ENCODE measurements at places on chromosomes 11 and 22. TPM values are rescaled to one million over a fixed set of nuclear protein-coding genes. Genes with fewer than 3 reads are reported as not detected.

The C11orf91 gene
- total RNA-seq = 5.8 TPM

The TRIM22 gene
- 37.8 TPM for total RNA-seq

The TREH gene
- total RNA-seq = 0.21 TPM

The CCDC88B gene
- total RNA-seq = 7.6 TPM

The TRIM48 gene
- total RNA-seq = not detected

The PLA2G6 gene
- 43.5 TPM for total RNA-seq

The PRR5L gene
- 1.2 TPM for total RNA-seq

The NOL12 gene
- 26.8 TPM for total RNA-seq

The NUP50 gene
- total RNA-seq = 107 TPM

The GTSE1 gene
- 48.0 TPM for total RNA-seq

The PKP3 gene
- 154 TPM for total RNA-seq

The KDM4E gene
- not detected for total RNA-seq

The EIF3D gene
- total RNA-seq = 214 TPM

The HTR3B gene
- total RNA-seq = not detected

The CD3G gene
- not detected for total RNA-seq

The WBP2NL gene
- 3.7 TPM for total RNA-seq

The TSGA10IP gene
- total RNA-seq = not detected

The OR8D4 gene
- total RNA-seq = not detected

The ZC3H12C gene
- total RNA-seq = 14.1 TPM

The OR52K1 gene
- total RNA-seq = not detected

The CYB5R2 gene
- total RNA-seq = 23.0 TPM

The MAPK11 gene
- total RNA-seq = 23.7 TPM

The FOLH1 gene
- total RNA-seq = 0.81 TPM

The MS4A8 gene
- 3.5 TPM for total RNA-seq

The CARD10 gene
- total RNA-seq = 49.2 TPM

The CTTN gene
- total RNA-seq = 498 TPM

The ZNRF3 gene
- 23.7 TPM for total RNA-seq

The CRYBB2 gene
- total RNA-seq = not detected

The SSH3 gene
- total RNA-seq = 73.0 TPM

The SPDYC gene
- not detected for total RNA-seq

The DAGLA gene
- 9.0 TPM for total RNA-seq

The CLP1 gene
- total RNA-seq = 15.2 TPM

The VPS11 gene
- 15.1 TPM for total RNA-seq

The MMP8 gene
- total RNA-seq = not detected

The PEX16 gene
- total RNA-seq = 34.5 TPM

The ALDH3B2 gene
- 2.9 TPM for total RNA-seq

The HBD gene
- total RNA-seq = not detected

The ZNF214 gene
- 3.0 TPM for total RNA-seq

The TBX1 gene
- total RNA-seq = not detected

The GUCY1A2 gene
- not detected for total RNA-seq

The CNTN5 gene
- total RNA-seq = not detected

The RIBC2 gene
- total RNA-seq = 4.5 TPM

The CADM1 gene
- 0.32 TPM for total RNA-seq

The PRSS23 gene
- 14.5 TPM for total RNA-seq

The ANO1 gene
- 17.8 TPM for total RNA-seq

The ROBO4 gene
- not detected for total RNA-seq

The GLB1L2 gene
- 15.5 TPM for total RNA-seq
